ENCODE measurements at places on chromosomes 1 and 21. TPM values are rescaled to one million over a fixed set of nuclear protein-coding genes. Genes with fewer than 3 reads are reported as not detected.

GRCh38 chr1:230684146-230684545 is 29.8 kb downstream of the AGT start:
- H3K27me3 ChIP-seq, result no peaks in the 10 kb centered on the region
- no peak overlapping the region for H3K4me3 ChIP-seq
- no peak for DNase-seq
- no peaks in the 10 kb centered on the region for H3K4me1 ChIP-seq
- H3K36me3 ChIP-seq, result no peaks in the 10 kb centered on the region
- no peak overlapping the region for H3K27ac ChIP-seq

DNA sequence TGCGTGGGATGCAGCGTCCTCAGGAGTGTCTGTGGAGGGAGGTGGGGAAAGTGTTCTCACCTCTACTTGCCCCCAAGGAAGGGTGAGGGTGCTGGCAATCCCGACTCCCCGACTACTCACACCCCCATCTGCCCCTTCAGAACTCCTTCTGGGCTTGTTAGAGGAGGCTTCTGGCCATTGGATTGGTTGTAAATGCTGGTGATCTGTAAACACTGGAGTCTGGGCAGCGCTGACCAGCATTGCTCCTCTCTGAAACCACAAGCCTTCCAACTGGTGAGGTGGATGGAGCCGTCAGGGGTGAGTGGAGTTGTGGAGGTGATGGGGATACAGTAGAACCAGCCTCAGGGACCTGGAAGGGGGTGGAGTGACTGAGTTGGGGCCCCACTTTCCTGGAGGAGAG is 59.3 kb downstream of the NKAIN1 start:
- DNase-seq, result no peak
- peaks cover 34% of the 10 kb centered on the region for H3K27me3 ChIP-seq
- no peak overlapping the region for H3K4me3 ChIP-seq
- peaks cover 10% of the 10 kb centered on the region for H3K4me1 ChIP-seq
- H3K36me3 ChIP-seq, result peaks cover 2% of the 10 kb centered on the region

- DNase-seq, result no peak
- no peaks in the 10 kb centered on the region for H3K4me1 ChIP-seq
- no peaks in the 10 kb centered on the region for H3K36me3 ChIP-seq
- no peak overlapping the region for H3K27ac ChIP-seq
Observed at GRCh38 chr1:16181887-16182719, 26.2 kb upstream of the EPHA2 start.

DNA sequence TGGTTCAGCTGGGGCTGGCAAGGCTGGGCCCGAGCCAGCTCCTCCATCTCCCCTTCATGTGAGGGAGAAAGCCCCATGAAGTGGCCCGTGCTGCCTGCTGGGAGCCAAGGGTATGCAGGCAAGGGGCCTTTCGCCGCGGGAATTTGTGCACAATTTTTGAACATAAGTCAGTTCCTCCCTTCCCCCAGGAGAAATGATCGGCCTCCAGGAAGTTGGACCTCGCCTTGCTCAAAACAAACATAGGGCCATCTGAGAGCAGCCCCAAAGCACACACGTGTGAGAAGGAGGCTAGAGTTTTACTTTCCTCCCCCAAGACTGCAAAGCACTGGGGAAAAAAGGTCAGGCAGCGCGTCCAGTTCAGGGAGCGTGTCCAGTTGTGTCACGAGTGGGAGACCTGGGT is 64.7 kb downstream of the PRDM16 start:
- H3K27ac ChIP-seq, result no peak overlapping the region
- no peaks in the 10 kb centered on the region for H3K36me3 ChIP-seq
- no peaks in the 10 kb centered on the region for H3K27me3 ChIP-seq

DNA sequence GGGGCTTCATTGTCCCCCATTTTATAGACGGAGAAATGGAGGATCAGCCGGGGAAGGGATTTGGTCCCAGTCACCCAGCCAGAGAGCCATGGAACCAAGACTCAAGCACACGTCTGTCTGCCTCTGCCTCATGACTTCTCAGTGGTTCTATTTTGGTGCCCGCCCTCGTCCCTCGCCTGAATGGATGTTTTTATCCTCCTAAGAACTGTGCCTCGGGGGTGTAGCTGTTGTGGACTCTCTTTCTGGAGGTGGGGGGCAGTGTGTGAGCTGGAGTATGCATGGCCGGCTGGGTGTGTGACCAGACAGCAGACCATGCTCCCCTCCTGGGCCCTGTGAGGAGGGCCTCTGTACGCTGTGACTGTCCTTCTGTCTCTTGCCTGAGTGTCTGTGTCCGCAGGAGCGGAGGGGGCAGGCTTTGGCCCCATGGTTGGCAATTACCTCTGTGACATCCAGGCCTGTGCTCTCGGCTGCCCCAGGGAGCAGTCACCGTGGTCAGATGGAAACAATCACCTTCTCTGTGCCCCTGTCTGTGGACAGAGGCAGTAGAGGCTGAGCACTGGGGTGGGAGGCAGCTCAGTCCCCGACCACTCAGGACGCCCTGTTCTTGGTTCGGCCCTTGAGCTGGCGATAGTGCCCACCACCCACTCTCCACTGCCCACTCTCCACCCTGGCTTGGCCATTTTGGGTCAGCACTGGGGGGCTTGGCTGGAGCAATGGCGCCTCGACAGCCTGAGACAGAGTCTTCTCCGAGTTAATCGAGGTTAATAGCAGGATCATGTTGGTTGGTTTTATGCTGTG is 20.4 kb downstream of the WNT4 start:
- no peak for DNase-seq
- no peaks in the 10 kb centered on the region for H3K27me3 ChIP-seq
- peaks cover 4% of the 10 kb centered on the region for H3K36me3 ChIP-seq
- H3K4me3 ChIP-seq, result no peak overlapping the region

DNA sequence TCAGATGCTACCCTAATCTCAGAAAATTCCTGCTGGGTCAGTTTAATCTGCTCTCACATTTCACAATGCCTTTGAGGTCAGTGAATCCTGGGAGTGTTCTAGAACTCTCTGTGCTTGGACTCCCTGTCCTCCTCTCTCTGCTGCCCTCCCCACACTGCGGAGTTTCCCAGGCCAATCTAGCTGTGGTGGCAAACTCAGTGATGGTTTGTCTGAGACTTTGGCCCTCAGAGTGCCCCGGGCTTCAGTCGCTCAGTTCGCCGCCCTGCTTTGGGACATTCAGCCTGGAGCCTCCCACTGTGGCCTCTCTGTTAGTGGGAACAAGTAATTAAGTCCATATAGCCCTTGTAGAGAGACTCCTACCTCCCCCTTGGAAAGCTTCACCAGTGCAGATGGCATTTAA is 7.1 kb downstream of the C1orf226 start:
- H3K4me3 ChIP-seq, result no peak overlapping the region
- H3K27me3 ChIP-seq, result peaks cover 15% of the 10 kb centered on the region
- H3K36me3 ChIP-seq, result no peaks in the 10 kb centered on the region
- no peaks in the 10 kb centered on the region for H3K4me1 ChIP-seq

The ERG gene
- 0.07 TPM for total RNA-seq

DNA sequence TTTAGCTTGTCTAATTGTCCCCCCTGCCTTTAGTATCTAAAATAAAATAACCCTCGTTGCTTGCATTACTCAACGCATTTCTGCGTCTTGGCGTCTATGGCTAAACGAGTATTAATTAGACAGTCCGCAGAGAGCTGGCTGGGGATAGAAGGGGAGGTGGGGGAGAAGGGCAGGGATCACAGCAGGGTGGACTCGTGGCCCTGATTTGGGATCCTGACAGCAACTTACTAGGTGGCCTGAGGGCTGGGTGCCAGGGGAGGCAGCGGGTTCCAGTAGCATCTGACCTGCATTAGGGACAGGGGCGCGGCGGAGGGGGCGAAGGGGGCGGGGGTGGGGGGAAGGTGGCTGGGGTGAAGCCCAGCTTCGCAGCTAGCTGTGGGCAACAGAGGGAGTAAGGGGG is 1.1 kb upstream of the BACE2 start:
- peaks cover 71% of the 10 kb centered on the region for H3K27me3 ChIP-seq
- DNase-seq, result no peak
- peaks cover 10% of the 10 kb centered on the region for H3K4me1 ChIP-seq
- peak overlapping the region; percentile 61 for H3K4me3 ChIP-seq
- no peak overlapping the region for H3K27ac ChIP-seq
- no peaks in the 10 kb centered on the region for H3K36me3 ChIP-seq

The S1PR1 gene
- total RNA-seq, result 135 TPM

- peak overlapping the region; percentile 99 for H3K27ac ChIP-seq
- H3K27me3 ChIP-seq, result no peaks in the 10 kb centered on the region
- H3K36me3 ChIP-seq, result no peaks in the 10 kb centered on the region
- peaks cover 57% of the 10 kb centered on the region for H3K4me1 ChIP-seq
- peak; percentile 42 for DNase-seq
- peak overlapping the region; percentile 75 for H3K4me3 ChIP-seq
Observed at GRCh38 chr1:200150721-200151120, 123.2 kb downstream of the NR5A2 start.

- no peaks in the 10 kb centered on the region for H3K27me3 ChIP-seq
- H3K27ac ChIP-seq, result no peak overlapping the region
- no peaks in the 10 kb centered on the region for H3K4me1 ChIP-seq
- no peaks in the 10 kb centered on the region for H3K36me3 ChIP-seq
- no peak for DNase-seq
Observed at GRCh38 chr1:246107516-246108277, 399.4 kb downstream of the SMYD3 start.

DNA sequence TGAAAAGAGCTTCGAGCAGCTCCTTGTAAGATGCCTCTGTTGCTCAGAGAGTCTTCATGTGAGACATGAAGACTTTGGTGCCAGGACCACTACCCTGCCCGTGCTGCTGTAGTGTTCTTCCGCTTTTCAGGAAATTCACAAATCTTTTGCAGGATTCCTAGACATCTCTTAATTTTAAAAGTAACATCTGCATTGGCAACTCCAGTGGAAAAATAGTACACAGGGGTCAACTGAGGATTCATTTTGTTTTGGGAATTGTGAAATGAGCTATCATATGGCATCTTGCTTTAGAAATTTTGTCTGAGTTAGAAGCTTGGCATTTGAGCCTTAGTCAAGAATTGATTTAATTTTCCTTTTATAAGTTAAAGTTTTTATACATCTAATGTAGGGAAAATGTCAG is 7.2 kb downstream of the PRDM2 start:
- peaks cover 66% of the 10 kb centered on the region for H3K4me1 ChIP-seq
- DNase-seq, result no peak
- no peak overlapping the region for H3K27ac ChIP-seq

The KCNQ4 gene
- total RNA-seq, result 0.58 TPM

DNA sequence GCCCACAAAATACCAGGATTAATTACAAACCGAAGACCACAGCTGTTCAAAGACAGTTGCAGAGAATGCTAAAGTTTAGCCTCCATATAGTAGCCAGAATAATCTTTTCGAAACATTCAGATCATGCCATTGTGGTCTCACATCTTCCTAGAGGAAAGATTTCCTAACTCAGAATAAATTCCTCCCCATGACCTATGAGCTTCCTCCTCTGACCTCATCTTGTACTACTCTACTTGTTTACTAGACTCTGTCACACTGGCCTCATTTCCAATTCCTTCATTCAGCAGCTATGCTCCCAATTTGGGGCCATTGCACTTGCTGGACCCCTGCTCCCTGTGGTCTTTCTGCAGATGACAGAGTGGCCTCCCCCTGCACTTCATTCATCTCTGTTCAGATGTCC is 71.8 kb upstream of the LRRC53 start:
- H3K27ac ChIP-seq, result no peak overlapping the region
- peaks cover 14% of the 10 kb centered on the region for H3K27me3 ChIP-seq
- H3K36me3 ChIP-seq, result no peaks in the 10 kb centered on the region
- DNase-seq, result no peak
- no peak overlapping the region for H3K4me3 ChIP-seq
- H3K4me1 ChIP-seq, result no peaks in the 10 kb centered on the region

DNA sequence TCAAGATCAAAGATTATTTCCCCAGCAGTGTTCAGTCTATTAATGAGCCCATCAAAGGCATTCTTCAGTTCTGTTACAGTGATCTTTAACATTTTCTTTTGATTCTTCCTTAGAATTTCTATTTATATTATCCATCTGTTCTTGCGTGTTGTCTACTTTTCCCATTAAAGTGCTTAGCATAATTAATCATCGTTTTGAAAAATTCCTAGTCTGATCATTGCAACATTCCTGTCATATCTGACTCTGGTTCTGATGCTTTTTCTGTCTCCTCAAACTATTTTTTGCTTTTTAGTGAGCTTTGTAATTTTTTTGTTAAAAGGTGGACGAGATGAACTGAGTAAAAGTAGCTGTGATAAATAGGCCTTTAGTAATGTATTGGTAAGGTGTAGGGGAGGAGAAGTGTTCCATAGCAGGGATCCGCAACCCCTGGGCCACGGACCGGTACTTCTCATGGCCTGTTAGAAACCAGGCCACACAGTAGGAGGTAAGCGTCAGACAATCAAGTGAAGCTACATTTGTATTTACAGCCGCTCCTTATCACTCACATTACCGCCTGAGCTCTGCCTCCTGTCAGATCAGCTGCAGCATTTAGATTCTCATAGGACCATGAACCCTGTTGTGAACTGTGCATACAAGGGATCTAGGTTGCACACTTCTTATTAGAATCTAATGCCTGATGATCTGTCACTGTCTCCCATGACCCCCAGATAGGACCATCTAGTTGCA is 163.3 kb downstream of the PIK3R3 start:
- peak overlapping the region; percentile 14 for H3K27ac ChIP-seq
- no peak overlapping the region for H3K4me3 ChIP-seq
- no peaks in the 10 kb centered on the region for H3K27me3 ChIP-seq

The PRAMEF6 gene
- not detected for total RNA-seq

- DNase-seq, result no peak
- peak overlapping the region; percentile 89 for H3K4me3 ChIP-seq
- peak overlapping the region; percentile 32 for H3K27ac ChIP-seq
- H3K27me3 ChIP-seq, result no peaks in the 10 kb centered on the region
- H3K4me1 ChIP-seq, result peaks cover 81% of the 10 kb centered on the region
Observed at GRCh38 chr1:36154335-36154734, 1.6 kb upstream of the MAP7D1 start.

GRCh38 chr1:32749771-32750170 is 47.2 kb upstream of the SYNC start:
- H3K4me1 ChIP-seq, result peaks cover 11% of the 10 kb centered on the region
- peaks cover 15% of the 10 kb centered on the region for H3K27me3 ChIP-seq
- no peaks in the 10 kb centered on the region for H3K36me3 ChIP-seq
- H3K4me3 ChIP-seq, result no peak overlapping the region
- no peak overlapping the region for H3K27ac ChIP-seq

All from activated T-cell treated with anti-CD3 and anti-CD28 coated beads, Interleukin-2, amount 50 U/mL, for 72 hours (primary cell).